Forelimb muscle (tissue), 1 donor: ENCODE measurements at places on chromosomes 6 and 20.

DNA sequence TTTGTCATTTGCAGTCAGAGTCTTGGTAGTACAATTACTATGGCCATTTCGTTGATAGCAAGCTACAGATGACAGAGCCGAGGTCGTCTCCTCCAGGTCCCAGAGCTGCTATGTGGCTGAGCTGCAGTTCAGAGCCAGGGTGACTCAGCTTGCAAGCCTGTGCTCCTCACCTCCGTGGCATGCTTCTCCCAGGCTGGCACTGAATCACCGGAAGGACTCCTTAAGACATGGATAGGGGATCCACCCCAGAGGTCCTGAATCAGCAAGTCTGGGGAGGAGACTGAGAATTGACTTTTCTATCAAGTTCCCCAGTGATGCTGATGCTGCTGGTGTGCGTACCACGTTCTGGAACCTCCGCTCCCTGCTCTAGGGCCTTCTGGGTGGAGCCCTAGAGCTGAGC lies 291.2 kb downstream of the CDH26 start:
- DNase-seq = no peak

- no peak for DNase-seq
These were observed 632 bp downstream of the LIN28B start for GRCh38 chr6:104957301-104958177.

DNA sequence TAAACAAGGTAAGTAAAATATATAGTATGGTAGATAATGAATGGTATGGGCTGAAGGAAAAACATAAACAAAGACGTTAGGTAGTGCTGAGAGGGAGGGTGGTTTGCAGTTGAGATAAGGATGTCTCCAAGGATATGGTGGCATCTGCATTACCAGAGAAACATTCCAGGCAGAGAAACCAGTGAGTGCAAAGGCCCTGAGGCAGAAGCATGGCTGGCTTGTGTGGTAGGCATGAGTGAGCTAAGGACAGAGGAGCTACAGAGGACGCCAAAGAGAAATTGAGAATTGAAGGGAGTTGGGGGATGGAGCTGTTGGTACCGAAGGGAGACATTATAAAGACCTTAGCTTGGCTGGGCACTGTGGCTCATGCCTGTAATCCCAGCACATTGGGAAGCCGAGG lies 18.4 kb upstream of the TFAP2A start:
- no peak for DNase-seq

GRCh38 chr6:22468256-22468965 lies 101.0 kb upstream of the HDGFL1 start:
- no peak for DNase-seq

GRCh38 chr20:6940048-6940447 lies 172.6 kb downstream of the BMP2 start:
- no peak for DNase-seq

DNA sequence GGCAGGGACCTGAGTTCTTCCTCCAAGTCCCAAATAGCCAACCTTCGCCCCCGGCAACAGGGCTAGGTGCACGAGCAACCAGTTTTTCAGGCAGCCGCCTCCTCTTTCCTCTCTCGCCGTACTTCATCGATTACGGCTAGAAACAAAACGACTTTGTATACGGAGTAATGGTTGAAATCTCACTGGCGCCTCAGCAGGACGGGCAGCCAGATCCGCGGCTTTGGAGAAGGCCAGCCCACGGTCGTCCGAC lies 333 bp upstream of the SMIM13 start:
- no peak for DNase-seq

DNA sequence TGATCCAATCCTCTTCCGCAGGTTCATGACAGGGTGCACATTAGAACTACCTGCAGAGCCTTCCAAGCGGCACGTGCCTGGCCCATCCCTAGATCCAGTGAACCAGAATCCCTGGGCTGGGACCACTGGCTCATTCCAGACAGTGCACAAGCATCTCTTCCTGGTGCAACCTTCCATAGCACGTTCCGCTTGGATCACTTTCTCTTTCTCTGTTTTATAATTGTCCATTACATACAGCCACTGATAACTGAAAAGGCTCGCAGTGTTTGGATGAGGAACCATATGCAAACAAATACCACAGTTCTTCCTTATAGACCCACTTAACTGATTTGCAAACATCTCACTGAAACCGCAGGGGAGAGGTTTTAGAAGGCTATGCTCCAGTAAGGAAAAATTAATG lies 59.6 kb upstream of the DDR1 start:
- no peak for DNase-seq

DNA sequence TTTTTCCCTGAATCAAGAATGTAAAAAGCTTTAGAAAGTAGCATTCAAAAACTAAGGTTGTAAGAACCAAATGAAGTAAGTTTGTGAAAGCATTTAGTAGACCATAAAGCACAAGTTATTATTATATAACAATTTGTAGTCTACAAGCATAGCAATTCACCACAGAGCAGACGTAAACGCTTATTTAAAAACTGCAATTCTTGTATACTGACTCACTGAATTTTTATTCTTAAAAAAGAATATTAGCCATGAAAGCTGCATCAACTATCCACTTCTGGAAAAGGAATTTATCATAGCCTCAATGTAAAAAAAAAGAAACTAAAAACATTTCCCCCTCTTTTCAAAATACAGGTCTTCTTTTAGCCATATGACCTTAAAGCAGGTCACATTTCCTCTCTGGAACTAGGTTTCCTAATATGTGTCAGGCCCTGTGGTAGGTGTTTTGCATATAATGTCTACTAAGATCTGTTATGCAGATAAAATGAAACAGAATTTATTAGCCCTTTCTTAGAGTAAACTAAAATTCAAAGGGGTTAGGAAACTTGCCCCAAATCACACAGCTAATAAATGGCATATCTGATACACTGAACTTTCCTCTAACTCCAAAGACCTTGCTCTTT lies 2.1 kb downstream of the MAP3K7 start:
- no peak for DNase-seq

- DNase-seq = no peak
These were observed 3.6 kb upstream of the MATN4 start for GRCh38 chr20:45311589-45312211.

DNA sequence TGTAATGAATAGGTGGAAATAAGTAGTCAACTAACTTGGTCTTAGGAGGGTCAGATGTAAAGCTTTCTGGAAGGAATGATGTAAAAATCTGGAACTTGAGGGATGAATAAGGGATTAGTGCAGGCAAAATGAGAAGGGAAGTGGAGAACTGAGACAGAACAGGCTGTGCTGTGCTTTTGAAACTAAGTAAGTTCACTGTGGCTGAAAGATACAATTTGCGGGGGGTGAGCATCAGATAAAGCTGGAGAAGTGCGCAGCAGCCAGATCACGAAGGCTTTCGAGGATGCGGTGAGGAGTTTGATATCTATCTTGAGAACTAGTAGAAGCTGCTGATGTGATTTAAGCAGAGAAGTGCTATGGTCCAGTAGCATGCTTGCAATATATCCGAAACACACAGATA lies 247.8 kb downstream of the RNF144B start:
- DNase-seq = no peak

DNA sequence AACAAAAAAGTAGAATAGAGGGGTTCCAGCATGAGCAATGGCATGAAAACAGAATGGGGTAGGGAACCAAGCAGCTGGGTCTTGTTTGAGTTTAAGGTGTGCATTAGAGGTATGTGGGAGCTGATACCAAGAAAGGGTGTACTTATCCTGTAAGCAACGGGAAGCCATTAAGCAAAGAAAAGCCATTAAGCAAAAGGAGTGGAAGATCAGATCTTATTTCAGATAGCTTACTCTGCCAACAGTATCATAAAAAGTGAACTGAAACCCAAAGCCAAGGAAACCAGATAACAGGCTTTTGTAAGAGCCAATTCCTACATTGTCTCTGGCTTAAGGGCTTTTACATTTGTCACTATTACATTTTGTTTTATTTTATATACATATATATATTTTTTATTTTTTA lies 21.3 kb upstream of the BEND6 start:
- no peak for DNase-seq

- no peak for DNase-seq
These were observed at the start of gene SYCP2 for GRCh38 chr20:59933296-59933848. SYCP2 (minus strand) TSS chr20:59933637; CDS start chr20:59922413, 11,224 bp downstream.

DNA sequence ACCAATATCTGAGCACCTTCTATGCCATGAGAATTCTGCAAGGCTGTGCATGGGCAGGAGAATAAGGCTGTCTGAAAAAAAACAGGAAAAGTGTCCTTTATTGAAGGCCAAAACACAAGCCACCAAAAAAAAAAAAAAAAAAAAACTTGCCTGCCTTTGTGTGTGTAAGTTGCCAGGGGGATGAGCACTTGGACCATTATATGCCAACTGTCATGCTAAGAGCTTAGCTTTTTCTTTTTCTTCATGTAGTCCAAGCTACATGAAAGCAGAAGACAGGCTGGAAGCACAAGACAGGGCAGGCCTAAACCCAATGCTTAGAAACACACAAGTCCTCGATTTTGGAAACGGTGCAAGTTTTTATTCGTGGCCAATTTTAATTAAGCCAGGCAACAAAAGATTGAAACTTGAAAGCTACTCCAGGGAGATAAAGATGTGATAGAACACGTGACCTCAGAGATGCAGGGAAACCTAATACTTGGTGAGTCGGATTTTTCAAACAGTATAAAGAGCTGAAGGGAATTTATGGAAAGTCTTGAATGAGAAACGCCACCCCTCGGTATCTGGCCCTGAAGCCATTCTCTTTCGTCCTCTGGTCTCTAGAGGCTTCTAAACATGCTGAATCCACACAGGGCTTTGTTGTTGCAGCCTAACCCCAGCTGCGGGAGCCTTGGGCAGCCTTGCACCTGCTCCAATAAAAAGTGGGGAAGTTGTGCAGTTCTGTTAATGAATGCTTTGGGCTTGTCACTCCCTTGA lies 8.6 kb downstream of the BMP7 start:
- DNase-seq = no peak

GRCh38 chr6:167047554-167047953 lies 48.4 kb downstream of the CEP43 start:
- peak; percentile 5 for DNase-seq

DNA sequence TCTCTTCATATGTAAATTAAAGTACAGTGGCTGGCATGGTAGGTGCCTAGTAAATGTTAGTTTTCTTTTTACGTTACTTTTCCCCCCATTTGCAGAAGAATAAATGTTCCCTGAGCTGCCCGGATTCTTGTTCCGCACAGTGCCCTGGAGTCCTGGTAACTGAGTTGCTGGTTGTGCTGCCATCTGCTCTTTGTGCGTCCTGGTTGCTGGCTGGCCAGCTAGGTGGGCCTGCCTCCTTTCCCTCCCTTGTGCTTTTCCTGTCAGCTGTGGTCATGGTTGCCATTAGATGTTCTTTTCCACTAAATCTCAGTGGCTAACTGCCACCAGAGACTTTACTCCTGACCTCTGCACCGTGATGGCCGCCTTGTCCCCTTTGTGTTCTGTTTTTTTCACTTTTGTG lies 28.6 kb downstream of the CEP43 start:
- no peak for DNase-seq

GRCh38 chr20:44279228-44279627 lies 31.8 kb downstream of the FITM2 start:
- no peak for DNase-seq

DNA sequence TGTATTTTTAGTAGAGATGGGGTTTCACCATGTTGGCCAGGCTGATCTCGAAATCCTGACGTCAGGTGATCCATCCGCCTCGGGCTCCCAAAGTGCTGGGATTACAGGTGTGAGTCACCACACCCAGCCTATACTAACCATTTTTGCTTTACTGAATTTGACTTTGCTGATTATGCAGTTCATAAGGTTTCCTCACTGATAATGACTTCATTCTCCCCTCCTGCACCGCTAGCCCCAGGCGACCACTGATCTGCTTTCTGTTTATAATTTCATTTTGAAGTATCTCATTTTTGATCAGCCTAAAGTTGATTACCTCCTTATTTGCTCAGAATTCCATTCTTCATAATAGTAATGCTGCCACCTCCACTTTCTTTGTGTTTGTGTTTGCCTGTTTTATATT lies 48.7 kb upstream of the FAM83D start:
- DNase-seq = no peak

DNA sequence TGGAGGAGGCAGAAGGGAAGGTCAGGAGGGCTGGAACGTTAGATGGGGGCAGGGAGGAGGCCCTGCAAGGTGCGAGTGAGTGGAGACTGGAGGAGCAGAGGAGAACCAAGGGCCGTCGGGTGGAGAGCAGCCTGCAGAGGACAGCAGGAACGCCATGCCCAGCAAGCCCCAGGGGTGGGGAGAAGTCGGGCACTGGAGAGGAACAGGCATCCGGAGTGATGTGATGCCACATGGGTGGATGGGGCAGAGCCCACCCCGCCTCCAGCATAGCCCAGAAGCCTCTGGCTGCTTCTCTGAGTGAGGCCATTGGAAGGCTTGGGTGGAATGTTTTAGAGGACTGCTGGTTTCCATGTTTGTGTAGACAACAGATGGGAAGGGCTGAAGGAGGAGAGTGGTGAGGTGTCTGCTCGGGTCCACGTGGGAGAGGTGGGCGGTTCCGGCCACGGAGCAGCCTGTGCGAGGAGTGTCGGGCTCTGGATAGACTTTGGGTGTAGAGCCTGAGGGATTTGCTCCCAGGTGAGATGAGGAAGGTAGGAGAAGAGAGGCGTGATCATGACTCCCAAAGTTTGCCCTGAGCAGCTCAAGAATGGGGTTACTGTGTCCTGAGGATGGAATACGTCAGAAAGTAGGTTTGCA lies 221.4 kb downstream of the SMOC2 start:
- DNase-seq = no peak

DNA sequence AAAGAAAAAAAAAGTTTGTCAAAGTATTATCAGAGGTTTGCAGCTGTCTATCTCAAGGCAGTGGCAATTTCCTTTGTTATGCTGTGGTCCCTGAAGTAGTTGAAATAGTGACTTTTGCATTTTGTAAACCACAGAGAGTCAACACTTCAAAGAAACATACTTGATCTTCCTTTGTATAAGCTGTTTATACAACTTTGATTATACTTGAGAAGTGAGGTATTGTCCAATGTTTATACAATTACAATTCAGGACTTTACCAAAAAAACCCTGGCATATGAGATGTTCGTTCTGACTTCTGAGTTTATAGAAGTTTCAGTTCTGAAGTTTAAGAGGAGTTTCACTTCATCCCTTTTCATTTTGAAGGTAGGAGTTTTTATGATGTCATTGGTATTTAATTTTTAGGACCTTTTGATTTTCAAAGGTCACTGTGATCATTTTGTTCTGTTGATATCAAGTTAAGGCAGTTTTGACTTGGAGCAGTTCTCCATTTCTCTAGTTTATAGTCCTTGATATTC lies 4.0 kb downstream of the STK4 start:
- DNase-seq = no peak

DNA sequence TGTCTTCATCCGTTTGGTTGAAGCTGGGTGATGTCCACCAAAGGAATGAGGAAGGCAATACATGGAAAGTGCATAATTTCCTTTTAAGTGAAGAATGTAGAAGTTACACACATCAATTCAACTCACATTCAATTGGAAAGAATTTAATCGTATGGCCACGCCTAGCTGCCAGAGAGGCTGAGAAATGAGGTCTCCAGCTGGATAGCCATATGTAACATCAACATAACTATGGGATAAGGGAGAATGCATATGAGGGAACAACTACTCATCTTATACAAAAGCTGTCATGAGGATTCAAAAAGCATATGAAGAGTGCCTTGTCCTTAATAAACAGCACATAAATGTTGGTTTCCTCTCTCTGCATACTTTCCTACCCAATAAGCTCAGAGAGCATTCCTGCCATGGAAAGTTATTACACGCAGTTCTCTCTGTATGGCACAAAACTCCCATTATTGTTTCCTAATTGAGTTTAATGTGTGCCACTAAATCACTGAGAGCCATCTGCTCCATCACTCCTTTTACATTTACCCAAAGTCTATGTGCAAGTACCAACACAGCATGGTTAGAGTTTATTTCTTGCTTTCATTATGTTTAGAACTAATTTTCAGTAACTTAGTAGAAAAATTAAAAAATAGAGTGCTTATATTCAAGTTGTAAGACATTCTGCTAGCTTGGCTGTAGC lies 21.4 kb upstream of the TFAP2D start:
- DNase-seq = no peak
